Activated CD4-positive, CD25-positive, alpha-beta regulatory T cell (primary cell): ENCODE measurements at places on chromosomes 3 and 15.

- no peak for DNase-seq
Measured at GRCh38 chr3:124810970-124811369, 76.2 kb downstream of the ITGB5 start.

- no peak for DNase-seq
Measured at GRCh38 chr15:67135494-67135893, 70.1 kb downstream of the SMAD3 start.

- DNase-seq = no peak
Measured at GRCh38 chr15:61768131-61768530, 292.1 kb downstream of the VPS13C start.

DNA sequence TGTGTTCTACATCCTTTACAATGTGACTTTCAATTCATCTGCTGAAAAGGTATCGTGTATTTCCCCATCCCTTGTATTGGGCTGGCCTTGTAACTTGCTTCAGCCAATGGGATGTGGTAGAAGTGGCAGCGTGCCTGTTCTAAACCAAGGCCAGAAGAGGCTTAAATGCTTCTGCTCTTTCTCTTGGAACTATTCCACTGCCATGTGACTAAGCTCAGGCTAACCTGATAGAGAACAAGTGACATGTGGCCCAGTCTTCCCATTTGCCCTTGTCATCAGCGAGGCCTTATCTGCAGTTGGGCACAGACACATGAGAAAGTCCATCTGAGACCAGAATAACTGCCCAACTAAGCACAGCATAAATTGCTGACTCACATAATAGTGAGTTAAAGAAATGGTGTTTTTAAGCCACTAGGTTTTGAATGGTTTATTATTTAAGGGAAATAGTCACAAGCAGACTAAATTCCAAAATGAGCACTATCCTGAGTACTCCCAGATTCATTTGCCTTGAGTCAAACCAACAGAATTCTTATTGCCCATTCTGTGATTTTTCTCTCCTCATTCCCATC, 230.2 kb downstream of the CPNE4 start:
- no peak for DNase-seq

GRCh38 chr3:114718898-114719210, 425.0 kb downstream of the TIGIT start:
- DNase-seq = no peak

GRCh38 chr3:42807929-42808328, 1.3 kb upstream of the ACKR2 start:
- no peak for DNase-seq

DNA sequence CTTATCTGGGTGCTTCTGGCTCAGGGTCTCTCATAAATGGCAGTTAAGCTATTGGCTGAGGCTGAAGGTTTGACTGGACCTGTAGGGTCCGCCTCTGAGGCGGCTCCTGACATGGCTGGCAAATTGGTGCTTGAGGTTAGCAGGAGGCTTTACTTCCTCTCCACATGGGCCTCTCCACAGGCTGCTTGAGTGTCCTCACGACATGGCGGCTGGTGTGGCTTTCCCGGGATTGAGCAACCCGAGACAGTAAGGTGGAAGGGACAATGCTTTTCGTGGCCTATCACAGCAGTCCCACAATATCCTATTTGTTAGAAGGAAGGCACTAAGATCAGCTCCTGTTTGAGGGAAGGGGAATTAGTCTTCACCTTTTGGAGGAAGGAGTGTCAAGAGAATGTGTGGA, 267.3 kb upstream of the LRRFIP2 start:
- no peak for DNase-seq

DNA sequence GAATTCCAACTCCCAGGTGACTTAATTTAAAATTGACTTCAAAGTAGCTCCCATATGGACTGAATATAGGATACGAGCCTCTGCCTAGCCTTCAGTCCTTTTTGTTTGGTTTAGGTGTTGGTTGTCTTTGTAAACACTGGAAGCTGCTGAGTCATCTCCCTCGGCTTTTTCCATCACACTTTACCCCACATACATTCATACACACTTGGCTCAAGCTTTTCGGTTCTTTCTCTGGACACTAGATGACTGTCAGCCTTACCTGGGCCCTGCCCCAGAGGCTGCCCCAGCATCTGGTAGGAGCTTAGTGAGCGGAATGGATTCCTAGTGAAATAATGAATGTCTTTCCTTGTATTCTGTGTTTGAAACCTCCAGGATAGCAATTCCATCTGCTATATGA, 201.5 kb upstream of the IL12A start:
- no peak for DNase-seq
